ENCODE measurements at places on chromosomes 7 and 10.

- no peak for DNase-seq
Observed at GRCh38 chr10:27986821-27987220, 12.1 kb downstream of the ODAD2 start.

GRCh38 chr10:42781893-42782445 lies 626 bp upstream of the BMS1 start:
- peak; percentile 53 for DNase-seq

GRCh38 chr10:16887565-16887964 lies 70.3 kb upstream of the RSU1 start:
- DNase-seq: no peak

DNA sequence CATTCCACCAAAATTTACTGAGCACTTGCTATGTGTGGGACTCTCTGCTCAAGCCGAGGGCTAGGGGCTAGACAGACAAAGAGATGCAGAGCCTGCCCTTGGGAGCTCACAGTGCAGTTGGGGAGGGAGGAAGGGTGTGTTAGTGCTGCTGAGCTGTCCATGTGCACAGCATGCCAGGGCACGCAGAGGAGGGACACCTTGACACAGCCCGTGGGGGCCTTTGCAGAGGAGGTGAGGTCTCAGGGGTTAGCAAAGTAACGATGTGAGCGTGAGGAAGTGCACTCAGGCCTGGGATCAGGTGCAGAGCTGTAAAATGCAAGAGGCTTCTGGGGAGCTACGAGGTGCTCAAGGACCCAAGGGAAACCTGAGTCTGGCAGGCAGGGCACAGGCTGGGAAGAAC lies 16.3 kb downstream of the PRKCQ start:
- no peak for DNase-seq

DNA sequence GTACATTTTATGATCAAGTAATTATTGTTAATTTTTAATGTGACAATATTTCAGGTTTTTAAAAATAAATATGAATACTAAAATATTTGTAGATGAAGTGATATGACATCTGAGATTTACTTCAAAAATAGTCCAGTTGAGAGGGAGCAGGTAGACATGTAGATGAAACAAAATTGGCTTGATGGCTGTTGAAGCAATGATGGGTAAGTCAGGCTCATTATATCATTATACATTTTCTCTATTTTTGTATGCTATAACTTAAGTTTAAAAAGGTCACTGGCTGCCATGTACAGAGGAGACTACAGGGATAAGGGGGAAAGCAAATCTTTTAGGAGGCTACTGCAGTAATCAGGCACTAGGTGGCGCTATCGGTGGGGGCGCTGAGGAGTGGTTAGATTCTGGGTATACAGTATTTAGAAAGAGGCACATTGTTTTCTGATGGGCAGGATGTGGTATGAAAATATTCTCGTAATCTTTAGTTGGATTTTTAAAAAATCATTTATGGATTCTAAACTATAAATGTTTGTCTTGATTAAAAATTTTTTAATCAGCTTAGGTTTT lies 189.8 kb upstream of the IMMP2L start:
- peak; percentile 64 for DNase-seq

DNA sequence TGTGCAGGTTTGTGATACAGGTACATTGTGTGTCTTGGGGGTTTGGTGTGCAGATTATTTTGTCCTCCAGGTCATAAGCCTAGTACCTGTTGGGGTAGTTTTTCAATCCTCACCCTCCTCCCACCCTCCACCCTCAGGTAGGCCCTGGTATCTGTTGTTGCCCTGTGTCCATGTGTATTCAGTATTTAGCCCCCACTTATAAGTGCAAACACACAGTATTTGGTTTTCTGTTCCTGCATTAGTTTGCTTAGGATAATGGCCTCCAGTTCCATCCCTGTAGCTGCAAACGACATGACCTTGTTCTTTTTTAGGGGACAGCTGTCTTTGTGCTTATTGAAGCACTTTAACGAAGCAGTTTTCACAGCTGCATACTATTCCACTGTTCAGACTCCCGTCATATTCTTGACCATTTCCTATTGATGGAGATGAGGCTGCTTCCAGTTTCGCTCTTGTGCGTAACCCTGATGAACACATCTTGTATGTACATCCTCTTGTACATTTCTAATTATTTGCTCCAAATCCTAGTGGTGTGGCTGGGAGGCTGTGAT lies 47.4 kb downstream of the LHPP start:
- no peak for DNase-seq

DNA sequence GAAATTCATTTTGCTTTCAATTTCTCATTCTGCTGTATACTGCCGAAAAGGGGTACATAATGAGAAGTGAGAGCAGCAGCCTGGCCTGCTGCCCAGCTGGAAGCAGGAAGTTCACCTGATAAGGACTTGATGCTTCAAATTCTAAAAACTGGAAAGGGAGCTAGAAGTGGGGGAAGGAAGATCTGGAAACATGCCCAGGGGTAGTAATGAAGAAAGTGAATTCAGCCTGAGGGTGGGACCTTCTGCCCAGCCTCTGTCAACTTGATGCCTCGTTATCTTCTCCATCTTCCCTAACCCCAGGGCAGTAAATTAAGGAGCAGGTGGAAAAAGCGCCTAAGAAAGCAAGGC lies 69.4 kb downstream of the ARMH3 start:
- DNase-seq: no peak

DNA sequence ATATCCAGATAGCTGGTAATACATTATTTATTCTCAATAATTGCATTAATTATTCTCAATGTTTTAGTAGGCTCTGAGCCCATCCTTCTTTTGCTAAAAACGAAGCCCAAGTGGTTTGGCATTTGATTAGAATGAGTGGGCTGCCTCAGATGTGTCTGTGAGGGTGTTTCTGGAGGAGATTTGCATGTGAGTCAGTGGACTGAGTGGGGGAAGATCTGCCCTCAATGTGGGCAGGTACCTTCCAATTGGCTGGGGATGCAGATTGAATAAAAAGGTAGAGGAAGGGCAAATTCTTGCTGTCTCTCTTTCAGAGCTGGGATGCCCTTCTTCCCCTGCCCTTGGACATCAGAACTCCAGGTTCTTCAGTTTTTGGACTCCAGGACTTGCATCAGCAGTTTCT lies 290.6 kb upstream of the SMIM30 start:
- DNase-seq: no peak

Measured in Caco-2 (cell line).